Activated CD4-positive, alpha-beta memory T cell treated with anti-CD3 and anti-CD28 coated beads for 36 hours (primary cell): ENCODE measurements at places on chromosomes 4 and X.
A peak's percentile ranks its signal among the peaks of the same experiment; 100 is the strongest.

DNA sequence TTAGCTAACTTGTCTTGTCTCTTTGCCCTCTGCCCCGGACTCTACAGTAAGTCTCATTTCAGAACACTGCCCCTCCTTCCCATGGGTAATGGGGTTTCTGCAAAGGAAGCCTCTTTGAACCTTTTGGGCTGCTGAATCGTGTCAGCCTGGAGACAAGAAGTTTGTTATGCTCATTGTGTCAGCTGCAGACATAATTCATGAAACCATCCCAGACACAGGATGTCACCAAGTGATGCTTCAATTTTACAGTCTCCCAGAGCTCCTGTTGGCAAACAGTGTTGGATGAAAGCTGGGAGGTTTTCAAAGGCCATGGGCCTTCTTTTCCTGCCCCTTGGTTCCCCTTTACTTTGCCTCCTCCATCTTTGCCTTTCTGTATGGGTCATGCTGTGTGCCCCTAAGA lies 223.1 kb upstream of the TAPT1 start:
- DNase-seq, result no peak
- no peak overlapping the region for H3K4me3 ChIP-seq
- H3K36me3 ChIP-seq, result no peaks in the 10 kb centered on the region
- no peaks in the 10 kb centered on the region for H3K27me3 ChIP-seq
- H3K4me1 ChIP-seq, result no peaks in the 10 kb centered on the region

- no peak for DNase-seq
- peak overlapping the region; percentile 50 for H3K27ac ChIP-seq
- H3K4me3 ChIP-seq, result no peak overlapping the region
- peaks cover 42% of the 10 kb centered on the region for H3K4me1 ChIP-seq
- H3K36me3 ChIP-seq, result peaks cover 24% of the 10 kb centered on the region
- no peaks in the 10 kb centered on the region for H3K27me3 ChIP-seq
Measured at GRCh38 chr4:108060686-108061321, 71.1 kb downstream of the HADH start.

DNA sequence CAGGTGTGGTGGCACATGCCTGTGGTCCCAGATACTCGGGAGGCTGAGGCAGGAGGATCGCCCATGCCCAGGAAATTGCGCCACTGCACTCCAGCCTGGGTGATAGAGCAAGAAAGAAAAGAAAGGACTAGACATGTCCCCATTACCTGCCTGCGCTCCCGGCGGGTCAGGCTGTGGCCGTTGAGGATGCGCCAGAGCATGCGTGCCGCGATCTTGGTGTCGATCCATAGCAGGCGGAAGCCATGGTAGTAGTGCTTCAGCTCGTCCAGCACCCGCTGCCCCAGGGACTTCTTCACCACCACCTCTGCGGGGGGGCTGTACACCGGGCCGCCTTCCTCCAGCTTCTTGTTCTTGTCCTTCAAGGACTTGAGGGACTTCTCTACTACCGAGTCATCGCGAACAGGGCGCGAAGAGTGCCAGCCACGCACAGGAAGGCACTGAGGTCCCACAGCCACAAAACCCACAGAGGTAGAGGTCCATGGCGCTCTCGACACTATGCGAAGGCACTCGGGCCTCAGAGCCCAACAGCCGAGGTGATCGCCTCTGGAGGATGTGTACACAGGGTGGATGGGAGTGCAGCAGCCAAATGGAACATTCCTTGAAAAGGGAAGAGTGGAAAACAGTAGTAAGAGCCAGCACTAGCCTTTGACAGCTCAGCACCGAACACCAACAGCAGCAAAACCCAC lies 14.6 kb downstream of the LETM1 start:
- H3K36me3 ChIP-seq, result peaks cover 26% of the 10 kb centered on the region
- H3K4me3 ChIP-seq, result no peak overlapping the region
- no peak overlapping the region for H3K27ac ChIP-seq

GRCh38 chr4:74932832-74933561 lies at the start of gene PARM1:
TSS of gene PARM1 (plus strand) at chr4:74933116. CDS start at chr4:74933328, 212 bp downstream.
- H3K27ac ChIP-seq, result no peak within 1 kb of the TSS
- H3K4me1 ChIP-seq, result peaks cover 13% of the 10 kb centered on the region
- H3K36me3 ChIP-seq, result no peaks in the 10 kb centered on the region
- H3K27me3 ChIP-seq, result peaks cover 45% of the 10 kb centered on the region

DNA sequence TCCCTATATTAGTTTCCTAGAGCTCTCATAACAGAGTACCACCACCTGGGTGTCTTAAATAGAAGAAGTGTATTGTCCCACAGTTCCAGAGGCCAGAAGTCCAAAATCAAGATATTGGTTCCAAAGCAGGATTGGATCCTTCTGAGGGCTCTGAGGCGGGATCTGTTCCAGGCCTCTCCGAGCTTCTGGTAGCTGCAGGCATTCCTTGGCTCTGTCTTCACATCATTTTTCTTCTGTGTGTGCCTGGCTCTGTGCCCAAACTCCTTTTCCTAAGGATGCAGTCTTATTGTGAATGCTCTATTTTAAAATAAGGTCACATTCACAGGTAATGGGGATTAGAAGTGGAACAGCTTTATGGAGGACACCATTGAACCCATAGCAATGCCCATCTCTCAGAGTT lies 253.7 kb upstream of the TAPT1 start:
- no peak overlapping the region for H3K27ac ChIP-seq
- H3K4me1 ChIP-seq, result no peaks in the 10 kb centered on the region
- no peaks in the 10 kb centered on the region for H3K36me3 ChIP-seq
- H3K4me3 ChIP-seq, result no peak overlapping the region
- DNase-seq, result no peak

- no peak for DNase-seq
- no peak overlapping the region for H3K4me3 ChIP-seq
Measured at GRCh38 chrX:100850317-100850716, 23.8 kb downstream of the NOX1 start.

GRCh38 chr4:113145519-113146291 lies 96.3 kb downstream of the ANK2 start:
- no peaks in the 10 kb centered on the region for H3K4me1 ChIP-seq
- H3K27ac ChIP-seq, result no peak overlapping the region
- no peak for DNase-seq
- no peaks in the 10 kb centered on the region for H3K36me3 ChIP-seq
- no peak overlapping the region for H3K4me3 ChIP-seq
